CD4-positive, alpha-beta memory T cell (primary cell): ENCODE measurements at places on chromosomes 7 and 10. TPM values are rescaled to one million over a fixed set of nuclear protein-coding genes. Genes with fewer than 3 reads are reported as not detected.

The ACSM6 gene
- not detected for total RNA-seq

- H3K27ac ChIP-seq, result no peak overlapping the region
- no peaks in the 10 kb centered on the region for H3K27me3 ChIP-seq
- no peaks in the 10 kb centered on the region for H3K4me1 ChIP-seq
- no peaks in the 10 kb centered on the region for H3K36me3 ChIP-seq
- H3K4me3 ChIP-seq, result no peak overlapping the region
These were observed 139.5 kb upstream of the FZD8 start for GRCh38 chr10:35781643-35782035.

DNA sequence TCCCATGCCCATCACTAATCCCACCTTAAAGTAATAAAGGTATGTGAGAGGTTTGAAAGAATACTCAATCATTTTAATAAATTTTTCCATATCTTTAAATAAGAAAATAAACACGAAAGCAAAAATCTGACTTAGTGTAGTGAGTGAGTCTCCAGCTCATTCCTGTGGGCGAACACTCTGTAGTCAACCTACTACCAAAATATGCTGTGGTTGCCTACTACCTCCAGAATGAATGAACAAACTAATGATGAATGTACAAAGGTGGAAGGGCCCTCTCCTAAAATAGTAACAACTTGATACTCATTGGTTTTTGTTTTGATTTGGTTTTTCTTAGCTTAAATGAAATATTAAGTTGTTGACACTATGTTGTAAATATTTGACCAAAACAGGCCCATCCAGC is 195.5 kb upstream of the HPS1 start:
- no peak overlapping the region for H3K27ac ChIP-seq
- no peaks in the 10 kb centered on the region for H3K4me1 ChIP-seq
- no peak for DNase-seq
- H3K36me3 ChIP-seq, result no peaks in the 10 kb centered on the region
- no peak overlapping the region for H3K4me3 ChIP-seq

DNA sequence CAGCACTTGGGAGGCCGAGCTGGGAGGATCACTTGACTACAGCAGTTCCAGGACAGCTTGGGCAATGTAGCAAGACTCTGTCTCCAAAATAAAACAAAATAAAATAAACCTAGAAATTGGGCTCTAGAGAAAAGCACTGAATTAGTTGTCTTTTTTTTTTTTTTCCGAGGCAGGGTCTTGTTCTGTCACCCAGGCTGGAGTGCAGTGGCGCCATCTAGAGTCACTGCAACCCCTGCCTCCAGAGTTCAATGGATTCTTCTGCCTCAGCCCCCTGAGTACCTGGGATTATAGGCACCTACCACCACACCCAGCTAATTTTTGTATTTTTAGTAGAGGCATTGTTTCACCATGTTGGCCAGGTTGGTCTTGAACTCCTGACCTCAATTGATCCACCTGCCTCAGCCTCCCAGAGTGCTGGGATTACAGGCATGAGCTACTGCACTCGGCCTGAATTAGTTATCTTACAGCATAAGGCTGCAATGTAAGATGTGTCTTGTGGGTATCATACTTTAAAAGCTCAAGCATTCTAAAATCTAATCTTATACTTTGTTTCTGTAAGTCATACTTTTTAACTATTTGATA is 12.8 kb downstream of the MEIG1 start:
- no peak overlapping the region for H3K4me3 ChIP-seq
- H3K4me1 ChIP-seq, result peaks cover 3% of the 10 kb centered on the region
- peak; percentile 45 for DNase-seq
- no peaks in the 10 kb centered on the region for H3K27me3 ChIP-seq
